ENCODE measurements at places on chromosomes 12 and 14.
A peak's percentile ranks its signal among the peaks of the same experiment; 100 is the strongest.

DNA sequence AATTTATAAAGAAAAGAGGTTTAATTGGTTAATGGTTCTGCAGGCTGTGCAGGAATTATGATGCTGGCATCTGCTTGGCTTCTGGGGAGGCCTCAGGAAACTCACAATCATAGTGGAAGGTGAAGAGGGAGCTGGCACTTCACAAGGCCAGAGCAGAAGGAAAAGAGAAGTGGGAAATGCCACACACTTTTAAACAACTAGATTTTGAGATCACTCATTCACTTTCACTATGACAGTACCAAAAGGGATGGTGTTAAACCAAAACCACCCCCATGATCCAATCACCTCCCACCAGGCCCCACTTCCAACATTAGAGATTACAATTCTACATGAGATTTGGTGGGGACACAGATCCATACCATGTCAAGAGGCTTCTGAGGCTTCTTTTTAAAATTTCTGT is 62.6 kb downstream of the SLC38A4 start:
- no peak for DNase-seq

DNA sequence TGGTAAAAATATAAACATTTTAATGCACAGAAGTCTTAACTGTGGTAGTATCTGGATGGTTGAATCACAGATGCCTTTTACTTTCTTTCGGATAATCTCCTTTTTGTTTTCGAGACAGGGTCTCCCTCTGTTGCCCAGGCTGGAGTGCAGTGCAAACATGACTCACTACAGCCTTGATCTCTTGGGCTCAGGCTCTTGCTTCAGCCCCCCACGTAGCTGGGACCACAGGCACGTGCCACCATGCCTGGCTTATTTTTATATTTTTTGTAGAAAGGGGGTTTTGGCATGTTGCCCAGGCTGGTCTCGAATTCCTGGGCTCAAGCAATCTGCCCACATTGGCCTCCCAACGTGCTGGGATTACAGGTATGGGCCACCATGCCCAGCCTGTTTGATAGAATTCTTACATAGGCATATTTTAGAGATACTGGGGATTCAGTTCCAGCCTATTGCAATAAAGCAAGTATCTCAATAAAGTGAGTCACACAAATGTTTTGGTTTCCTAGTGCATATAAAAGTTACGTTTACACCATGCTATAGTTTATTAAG is 99.2 kb downstream of the SNAPC1 start:
- no peak for DNase-seq

GRCh38 chr12:60317361-60317760 is 721.5 kb downstream of the SLC16A7 start:
- DNase-seq = no peak

DNA sequence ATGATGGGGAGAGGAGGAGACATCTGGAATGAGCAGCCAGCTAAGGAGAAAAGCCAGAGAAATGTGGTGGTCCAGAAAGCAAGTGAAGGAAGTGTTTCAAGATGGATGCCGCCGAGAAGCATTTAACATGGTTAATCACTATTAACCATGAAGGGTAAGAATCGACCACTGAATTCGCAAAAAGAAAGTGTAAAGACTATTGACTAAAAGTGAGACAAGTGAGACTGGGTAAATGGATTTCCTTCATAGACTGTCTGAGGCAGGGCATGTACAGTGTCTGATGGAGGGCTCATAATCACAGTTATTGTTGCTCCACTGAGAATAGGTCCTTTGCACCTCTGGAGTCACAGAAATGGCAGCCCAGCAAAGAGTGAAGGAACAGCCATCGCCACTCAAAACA is 25.3 kb upstream of the CLMN start:
- no peak for DNase-seq

DNA sequence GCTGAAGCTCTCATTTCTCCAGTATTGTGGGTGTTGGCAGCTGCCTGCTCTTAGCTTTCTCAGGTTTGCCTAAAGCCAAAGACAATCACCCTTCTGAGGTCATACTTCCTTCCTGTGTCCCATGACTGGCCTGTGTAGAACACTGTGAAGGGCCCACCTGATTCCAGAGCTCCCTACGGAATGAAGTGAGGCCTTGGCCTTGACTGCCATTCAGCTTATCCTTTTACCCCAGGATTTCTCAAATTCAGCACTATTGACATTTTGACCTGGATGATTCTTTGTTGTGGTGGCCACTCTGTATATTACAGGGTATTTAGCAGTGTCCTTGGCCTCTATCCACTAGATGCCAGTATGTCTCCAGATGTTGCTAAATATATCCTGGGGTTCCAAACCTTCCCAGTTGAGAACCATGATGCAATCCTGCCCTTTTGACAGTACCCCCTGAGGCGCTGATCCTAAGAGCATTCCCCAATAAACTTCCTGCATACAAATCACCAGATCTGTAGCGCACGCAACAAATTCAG is 112.3 kb upstream of the KRR1 start:
- DNase-seq = no peak

GRCh38 chr14:103593577-103593976 is 30.8 kb downstream of the COA8 start:
- no peak for DNase-seq

- no peak for DNase-seq
Observed at GRCh38 chr12:13724136-13724535, 257.3 kb downstream of the GRIN2B start.

GRCh38 chr12:83005534-83006197 is 319.0 kb downstream of the TMTC2 start:
- DNase-seq = no peak

DNA sequence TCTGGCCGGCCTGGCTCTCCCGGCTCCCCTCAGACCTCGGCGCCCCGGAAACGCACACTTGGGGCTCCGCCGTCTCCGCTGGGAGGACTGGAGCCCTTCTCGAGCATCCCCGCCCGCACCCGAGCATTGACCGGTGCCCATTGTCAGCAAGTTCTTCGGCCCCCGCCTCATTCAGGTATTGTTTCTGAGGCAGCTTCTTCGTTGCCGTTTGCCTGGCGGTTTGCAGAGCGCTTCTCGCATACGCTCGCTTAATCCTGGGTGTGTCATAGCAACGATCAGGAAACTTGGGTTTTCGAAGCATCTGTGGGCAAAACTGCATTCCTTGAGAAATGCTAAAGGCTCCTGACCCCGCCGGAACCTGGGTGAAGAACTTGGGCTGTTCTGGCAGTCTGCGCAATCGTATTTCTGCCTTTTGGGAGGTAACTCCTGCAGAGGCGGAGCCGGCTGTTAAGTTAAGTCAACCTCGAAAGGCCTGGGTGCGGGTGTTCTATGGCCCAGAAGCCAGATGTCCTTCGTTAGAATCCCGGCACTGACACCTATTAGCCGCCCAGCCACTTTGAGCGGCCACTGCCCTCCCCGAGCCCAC is 518 bp downstream of the GSKIP start:
- DNase-seq = peak; percentile 59

GRCh38 chr12:55675666-55676065 is 32.0 kb downstream of the ITGA7 start:
- DNase-seq = no peak

- no peak for DNase-seq
Observed at GRCh38 chr12:29869946-29870345, 86.2 kb upstream of the TMTC1 start.

GRCh38 chr14:71398450-71398849 is 491.2 kb downstream of the PCNX1 start:
- DNase-seq = no peak

- no peak for DNase-seq
Observed at GRCh38 chr14:64995291-64995690, 8.6 kb downstream of the FNTB start.

DNA sequence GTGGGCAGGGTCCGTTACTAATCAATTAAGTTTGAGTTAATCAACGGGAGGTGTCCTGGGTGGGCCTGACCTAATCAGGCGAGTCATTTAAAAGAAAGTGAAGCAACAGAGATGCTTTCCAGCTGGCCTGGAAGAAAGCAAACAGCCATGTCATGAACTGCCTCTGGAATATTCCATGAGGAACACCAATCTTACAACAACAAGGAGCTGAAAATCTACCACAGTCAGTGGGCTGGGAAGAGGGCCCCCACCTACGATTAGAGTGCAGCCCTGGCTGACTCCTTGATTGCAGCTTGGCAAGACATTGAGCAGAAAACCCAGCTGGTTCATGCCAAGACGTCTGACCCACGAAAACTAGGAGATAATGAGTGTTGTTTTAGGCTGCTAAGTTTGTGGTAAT is 56.2 kb downstream of the SSPN start:
- DNase-seq = no peak

DNA sequence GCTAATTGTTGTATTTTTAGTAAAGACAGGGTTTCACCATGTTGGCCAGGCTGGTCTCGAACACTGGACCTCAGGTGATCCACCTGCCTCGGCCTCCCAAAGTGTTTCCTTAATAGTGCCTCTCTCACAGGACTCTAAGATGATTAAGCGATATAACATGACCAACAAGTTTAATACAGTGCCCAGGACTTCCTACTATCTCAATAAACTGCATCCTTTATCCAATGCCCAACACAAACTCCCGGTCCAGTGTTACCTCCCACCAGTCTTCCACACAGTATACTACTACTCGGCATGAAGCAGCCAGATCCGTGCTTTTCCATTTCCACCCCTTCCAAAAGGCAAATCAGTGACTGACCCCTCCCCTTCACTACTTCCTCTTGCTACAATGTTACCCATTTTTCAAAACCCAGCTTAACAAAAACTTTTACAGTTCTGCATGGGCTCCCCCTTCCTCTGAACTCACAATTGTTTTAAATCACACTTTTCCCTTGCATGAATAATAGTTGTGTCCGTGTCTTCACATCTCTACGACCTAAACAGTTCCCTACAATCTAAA is 900 bp downstream of the NOP2 start:
- DNase-seq = no peak

DNA sequence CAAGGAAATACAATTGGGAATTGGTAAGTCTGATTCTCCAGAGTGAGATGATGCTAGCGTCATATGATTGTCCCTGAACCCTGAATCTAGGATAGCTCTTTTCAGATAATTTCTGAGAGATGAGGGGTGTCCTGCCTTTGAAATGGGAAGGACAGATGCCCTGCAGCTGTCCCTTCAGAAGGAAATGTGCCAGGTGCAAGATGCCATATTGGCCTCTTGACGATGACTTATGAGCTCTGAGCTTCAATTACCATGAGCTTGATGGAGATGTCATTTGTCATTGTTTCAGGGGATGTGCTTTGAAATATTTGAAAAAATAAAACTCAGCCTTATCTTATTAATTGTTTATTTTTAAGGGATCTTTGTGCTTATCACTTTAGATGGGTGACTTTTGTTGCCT is 185.1 kb downstream of the DACT1 start:
- no peak for DNase-seq

DNA sequence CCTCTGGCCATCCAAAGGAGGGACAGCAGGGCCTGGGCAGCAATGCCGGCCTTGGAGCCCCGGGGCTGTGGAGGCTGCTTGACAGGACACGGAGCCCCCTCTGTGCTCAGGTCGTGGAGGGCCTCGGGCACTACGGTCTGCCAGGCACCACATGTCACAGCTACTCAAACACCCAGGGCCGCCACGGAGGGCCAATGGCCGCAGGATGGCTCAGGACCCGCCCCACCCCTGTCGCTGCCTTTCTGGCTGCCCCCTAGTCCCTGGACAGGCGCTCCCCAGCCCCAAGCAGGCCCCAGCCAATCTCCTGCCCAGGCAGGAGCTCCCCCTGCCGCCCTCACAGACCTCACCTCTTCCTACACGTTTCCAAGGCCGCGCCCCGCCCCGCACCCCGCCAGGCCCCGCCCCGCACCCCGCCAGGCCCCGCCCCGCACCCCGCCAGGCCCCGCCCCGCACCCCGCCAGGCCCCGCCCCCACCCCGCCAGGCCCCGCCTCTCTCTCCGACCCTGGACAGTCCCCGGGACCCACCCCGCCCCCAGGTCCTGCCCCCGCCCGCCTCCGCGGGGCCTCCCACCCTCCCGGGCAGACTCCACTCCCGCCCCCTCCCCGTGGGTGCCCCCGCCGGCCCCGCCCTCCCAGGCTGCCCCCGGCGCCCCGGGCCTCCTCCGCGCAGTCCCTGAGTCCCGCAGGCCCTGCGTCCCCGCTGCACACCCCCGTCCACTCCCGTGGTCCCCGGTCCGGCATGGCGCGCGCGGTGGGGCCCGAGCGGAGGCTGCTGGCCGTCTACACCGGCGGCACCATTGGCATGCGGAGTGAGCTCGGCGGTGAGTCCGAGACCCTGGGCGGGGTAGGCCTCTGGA is at the start of gene ASPG:
Gene ASPG (plus strand): TSS at position 669 of the 857 bp plus-strand sequence. CDS start 71 bp downstream, at position 740.
- DNase-seq = no peak

Measured in NCI-H748 treated with DMSO at 0.1 percent for 48 hours (cell line).